M059J (cell line): ENCODE measurements at places on chromosomes 11 and 22. TPM values are rescaled to one million over a fixed set of nuclear protein-coding genes. Genes with fewer than 3 reads are reported as not detected.
A peak's percentile ranks its signal among the peaks of the same experiment; 100 is the strongest.

RFPL3 gene
- total RNA-seq, result not detected in 2 replicates

IL10RA gene
- total RNA-seq, result 0.07 TPM in 1 of 2 replicates, not detected in the other

MMP8 gene
- total RNA-seq, result not detected in 2 replicates

E2F8 gene
- total RNA-seq, result 3.9 and 8.5 TPM in 2 replicates

YWHAH gene
- total RNA-seq, result 176 and 196 TPM in 2 replicates

ZDHHC8 gene
- 3.0 and 12.1 TPM in 2 replicates for total RNA-seq

LINC01488 gene
- not detected in 2 replicates for total RNA-seq

CNGA4 gene
- not detected in 2 replicates for total RNA-seq

CRYAB gene
- total RNA-seq, result 1.7 TPM in 1 of 2 replicates, not detected in the other

APOA5 gene
- not detected in 2 replicates for total RNA-seq

- no peak for DNase-seq
Measured at GRCh38 chr22:36143956-36144355, 16.6 kb downstream of the APOL3 start.

- DNase-seq, result peak; percentile 35
Measured at GRCh38 chr11:104327861-104328511, 164.0 kb upstream of the PDGFD start.

DNA sequence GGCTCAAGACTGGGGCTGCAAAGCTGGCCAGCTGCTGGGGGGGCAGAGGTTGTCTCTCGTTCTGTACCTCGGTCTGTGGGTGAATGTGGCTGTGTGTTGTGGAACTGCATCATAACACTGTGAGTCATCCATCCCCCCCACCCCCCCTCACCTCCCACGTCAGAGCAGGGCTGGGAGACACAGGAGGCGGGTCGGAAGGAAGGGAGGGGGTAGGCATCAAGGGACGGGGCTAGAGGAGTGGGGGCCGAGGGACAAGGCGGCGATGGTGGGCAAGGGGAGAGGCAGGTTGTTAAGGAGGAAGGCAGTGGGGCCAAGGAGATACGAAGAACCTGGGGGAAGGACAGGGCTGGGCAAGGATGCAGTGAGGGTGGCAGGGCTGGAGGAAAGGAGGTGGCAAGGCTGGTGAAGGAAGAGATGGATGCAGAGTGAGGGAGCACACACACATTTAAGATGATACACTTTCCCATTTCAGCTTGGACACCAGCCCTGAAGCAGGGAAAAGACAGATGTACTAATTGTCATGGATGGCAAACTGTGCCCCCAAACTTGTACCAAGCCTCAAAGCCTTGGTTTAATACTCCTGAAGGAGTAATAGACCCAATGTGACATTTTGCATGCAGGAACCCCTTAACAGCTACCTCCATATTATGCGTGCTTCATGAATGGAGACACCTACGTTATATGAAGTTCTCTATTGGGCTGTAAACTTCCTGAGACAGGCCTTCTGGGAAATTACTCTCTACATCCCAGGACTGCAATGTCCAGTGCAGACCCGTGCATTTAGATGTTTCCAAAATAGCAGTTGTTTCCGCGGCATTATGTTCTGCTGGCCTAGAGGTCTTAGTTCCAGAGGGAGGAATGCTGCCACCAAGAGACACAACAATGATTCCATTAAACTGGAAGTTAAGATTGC lies at the start of gene YPEL4:
Gene YPEL4, minus strand, starts transcription at position 87 of the 913 bp plus-strand sequence. CDS start 2,805 bp downstream, outside the sequence.
- DNase-seq, result peak; percentile 78

DNA sequence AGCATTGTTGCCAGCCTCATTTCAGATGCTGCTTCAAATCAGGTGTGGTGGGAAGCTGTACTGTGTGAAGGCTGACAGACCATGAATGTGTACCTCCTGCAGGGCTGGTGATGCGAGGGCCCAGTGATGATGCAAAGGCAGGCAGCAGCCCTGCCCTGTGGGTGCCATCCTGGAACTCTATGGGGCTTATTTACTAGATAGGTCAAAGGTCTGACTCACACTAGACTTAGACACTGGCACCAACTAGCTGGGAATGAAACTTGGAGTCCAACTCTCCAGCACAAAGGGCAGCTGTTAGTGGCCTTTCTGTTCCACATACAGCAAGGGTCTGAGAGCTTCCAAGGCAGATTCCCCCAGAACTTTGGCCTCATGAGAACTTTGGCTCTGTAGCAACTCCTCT lies 138.4 kb downstream of the TTC17 start:
- DNase-seq, result no peak

DNA sequence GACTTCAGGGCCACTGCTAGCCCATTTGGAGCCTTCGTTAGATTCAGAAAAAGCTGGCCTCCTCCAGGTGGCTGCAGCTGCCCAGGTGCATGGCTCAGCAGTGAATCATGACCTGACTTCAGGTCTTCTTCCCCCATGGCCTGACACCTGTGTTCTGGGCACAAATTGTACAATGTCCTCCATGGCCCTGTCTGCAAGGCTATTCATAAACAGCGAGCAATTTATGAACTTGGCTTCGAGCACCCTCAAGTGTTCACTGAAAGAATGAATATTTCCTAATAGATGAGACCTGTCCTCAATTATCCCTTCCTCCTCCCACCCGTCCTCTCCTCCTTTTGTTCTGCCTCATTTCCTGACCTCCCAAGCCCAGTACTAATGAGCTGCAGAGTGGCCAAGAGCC lies 12.2 kb upstream of the VPS37C start:
- DNase-seq, result peak; percentile 58

DNA sequence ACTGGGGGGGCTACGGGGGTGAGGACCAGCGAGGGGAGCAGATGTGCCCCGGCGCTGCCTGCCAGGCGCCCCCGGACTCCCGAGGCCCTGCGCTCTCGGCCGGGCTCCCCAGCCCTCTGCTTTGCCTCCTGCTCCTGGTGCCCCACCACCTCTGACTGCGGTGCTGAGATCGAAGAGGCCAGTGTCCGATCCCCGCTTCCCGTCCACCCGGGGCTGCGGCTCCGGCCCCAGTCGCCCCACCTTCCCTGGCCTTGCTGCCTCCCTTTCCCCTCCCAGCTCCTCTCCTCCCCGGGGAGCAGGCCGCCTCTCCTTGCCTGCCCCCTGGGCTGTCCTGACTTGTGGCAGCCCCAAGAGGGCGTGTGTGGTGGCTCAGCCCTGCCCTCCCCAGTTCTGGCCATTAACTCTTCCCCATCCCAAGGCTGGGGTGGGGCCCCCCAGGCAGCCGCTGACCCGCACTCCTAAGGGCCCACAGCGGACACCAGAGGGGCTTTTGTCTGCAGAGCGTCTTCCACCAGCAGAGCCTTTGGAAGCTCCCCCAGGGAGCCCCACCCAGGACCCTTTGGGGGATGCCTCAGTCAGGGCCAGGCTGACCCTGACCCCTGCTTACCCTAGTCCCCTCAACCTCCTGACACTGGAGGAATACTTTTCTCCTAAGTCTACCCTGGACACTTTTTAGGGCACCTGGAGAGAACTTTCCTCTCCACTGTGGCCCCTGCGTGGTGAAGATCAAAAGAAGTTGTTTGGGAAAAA lies 16.6 kb downstream of the RTN4RL2 start:
- DNase-seq, result peak; percentile 69

GRCh38 chr11:34519595-34520235 lies 6.1 kb upstream of the ELF5 start:
- DNase-seq, result peak; percentile 10

DNA sequence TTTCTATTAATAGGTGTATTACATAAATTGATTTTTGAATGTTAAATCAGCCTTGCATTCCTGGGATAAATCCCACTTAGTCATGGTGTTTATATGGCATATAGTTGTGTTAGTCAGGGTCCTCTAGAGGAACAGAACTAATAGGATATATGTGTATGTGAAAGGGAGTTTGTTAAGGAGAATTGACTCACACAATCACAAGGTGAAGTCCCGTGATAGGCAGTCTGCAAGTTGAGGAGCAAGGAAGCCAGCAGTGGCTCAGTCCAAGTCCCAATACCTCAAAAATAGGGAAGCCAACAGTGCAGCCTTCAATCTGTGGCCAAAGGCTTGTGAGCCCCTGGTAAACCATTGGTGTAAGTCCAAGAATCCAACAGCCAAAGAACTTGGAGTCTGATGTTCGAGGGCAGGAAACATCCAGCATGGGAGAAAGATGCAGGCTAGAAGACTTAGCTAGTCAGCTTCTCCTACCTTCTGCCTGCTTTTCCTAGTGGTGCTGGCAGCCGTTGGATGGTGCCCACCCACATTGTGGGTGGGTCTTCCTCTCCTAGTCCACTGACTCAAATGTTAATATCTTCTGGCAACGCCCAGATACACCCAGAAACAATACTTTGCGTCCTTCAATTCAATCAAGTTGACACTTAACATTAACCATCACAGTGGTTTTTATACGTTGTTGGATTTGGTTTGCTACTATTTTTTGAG lies 12.9 kb downstream of the SFI1 start:
- DNase-seq, result no peak

GRCh38 chr11:44779736-44780520 lies 53.2 kb downstream of the TSPAN18 start:
- no peak for DNase-seq

DNA sequence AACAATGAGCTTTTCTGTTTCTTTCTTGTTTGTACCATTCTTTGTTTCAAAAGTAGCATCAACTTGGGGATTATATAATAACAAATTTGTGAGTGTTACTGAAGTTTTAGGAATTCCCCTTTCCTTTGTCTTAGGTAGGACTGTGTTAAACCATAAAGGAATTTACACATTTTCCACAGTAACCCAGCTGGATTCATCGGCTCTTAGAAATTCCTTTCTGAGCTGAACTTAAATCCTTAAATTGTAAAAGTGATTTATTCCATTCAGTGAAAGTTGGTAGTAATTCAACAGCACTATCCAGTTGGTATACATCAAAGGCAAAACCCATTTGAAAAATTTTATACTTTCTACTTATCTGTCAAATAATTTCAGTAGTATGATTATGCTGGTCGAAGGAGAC lies 11.8 kb downstream of the EMSY start:
- no peak for DNase-seq
